ENCODE measurements at places on chromosomes 3 and 15. TPM values are rescaled to one million over a fixed set of nuclear protein-coding genes. Genes with fewer than 3 reads are reported as not detected.

The ABHD2 gene
- 54.7 TPM for total RNA-seq

The CAMK1 gene
- total RNA-seq: 16.4 TPM

The NMD3 gene
- total RNA-seq: 64.3 TPM

The PARP6 gene
- total RNA-seq: 20.0 TPM

The GOLGA6L7 gene
- total RNA-seq: not detected

The CRABP1 gene
- total RNA-seq: 7.7 TPM

The LRRC49 gene
- 28.9 TPM for total RNA-seq

The MBD4 gene
- 16.4 TPM for total RNA-seq

The CD86 gene
- total RNA-seq: 20.2 TPM

The OR4F6 gene
- total RNA-seq: 2.9 TPM

The LRRC2 gene
- total RNA-seq: 1.9 TPM

The DNAJA4 gene
- 30.1 TPM for total RNA-seq

The DNAJC19 gene
- 34.2 TPM for total RNA-seq

The KNL1 gene
- total RNA-seq: 13.0 TPM

The FGD5 gene
- 10.1 TPM for total RNA-seq

The CGNL1 gene
- 22.4 TPM for total RNA-seq

The TERC gene
- total RNA-seq: 274 TPM

All from umbilical cord (tissue), 2 donors.